ENCODE measurements at places on chromosomes 4 and X.

GRCh38 chr4:79298484-79298883 lies 27.4 kb downstream of the NAA11 start:
- DNase-seq: no peak

DNA sequence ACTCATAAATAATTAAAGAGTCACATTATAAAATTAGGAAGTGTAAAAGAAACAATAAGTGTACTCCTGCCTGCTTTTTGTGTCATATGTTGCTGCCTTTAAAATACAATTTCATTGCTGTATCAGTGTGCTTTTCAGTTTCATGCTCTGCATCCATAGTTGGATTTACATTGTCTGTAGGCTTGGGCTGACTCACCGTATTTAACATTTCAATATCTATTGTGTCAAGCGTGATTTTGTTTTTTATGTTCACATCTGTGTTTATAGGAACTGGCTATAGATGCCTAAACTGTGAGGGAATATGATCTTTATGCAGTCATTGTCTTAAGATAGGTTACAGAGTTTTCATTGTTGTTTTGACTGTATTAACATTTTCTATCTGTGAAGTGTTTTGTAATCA lies 18.1 kb downstream of the CCSER1 start:
- no peak for DNase-seq

- DNase-seq: no peak
Measured at GRCh38 chr4:153485359-153485758, 19.2 kb downstream of the TMEM131L start.

DNA sequence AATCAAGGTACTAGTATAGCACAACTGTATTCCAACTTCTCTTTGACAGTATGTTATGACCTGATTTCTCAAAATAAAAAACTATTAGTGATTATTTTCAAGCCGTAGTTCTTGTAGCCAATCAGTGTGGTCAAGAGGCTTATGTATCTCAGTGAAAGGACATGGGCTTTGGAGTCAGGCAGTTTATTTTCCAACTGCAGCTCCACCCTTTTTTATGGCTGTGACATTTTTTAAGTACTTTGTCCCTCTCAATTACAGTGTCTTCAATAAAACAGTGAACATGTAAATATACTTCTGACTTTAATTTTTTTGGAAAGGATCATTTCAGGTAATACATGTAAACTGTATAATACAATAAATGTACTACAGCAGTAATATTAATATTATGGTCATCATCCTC lies 30.0 kb downstream of the HTN1 start:
- no peak for DNase-seq

- no peak for DNase-seq
Measured at GRCh38 chrX:133580625-133581024, 165.3 kb upstream of the GPC4 start.

Measured in stimulated activated CD8-positive, alpha-beta memory T cell treated with anti-CD3 and anti-CD28 coated beads, Interleukin-7, amount 100 ng/mL, for 1 hour (primary cell).